Aortic smooth muscle cell (primary cell): ENCODE measurements at places on chromosomes 11 and 22. TPM values are rescaled to one million over a fixed set of nuclear protein-coding genes. Genes with fewer than 3 reads are reported as not detected.

SAA2 gene
- total RNA-seq = not detected in 2 replicates

SMIM35 gene
- total RNA-seq = not detected in 2 replicates

LRRC56 gene
- 0.25 and 0.53 TPM in 2 replicates for total RNA-seq

PAX6 gene
- 0.26 and 0.56 TPM in 2 replicates for total RNA-seq

KLHDC7B gene
- under 0.01 TPM in 1 of 2 replicates, not detected in the other for total RNA-seq

OR8J1 gene
- total RNA-seq = not detected in 2 replicates

USP2 gene
- 0.06 and 0.13 TPM in 2 replicates for total RNA-seq

TUT1 gene
- 5.4 and 6.4 TPM in 2 replicates for total RNA-seq

SDHAF2 gene
- 40.7 and 42.9 TPM in 2 replicates for total RNA-seq

HOATZ gene
- not detected in 2 replicates for total RNA-seq

SLC22A9 gene
- not detected in 2 replicates for total RNA-seq
